ENCODE measurements at places on chromosomes 7 and 10.

GRCh38 chr7:107471292-107472070 is 1.6 kb downstream of the GPR22 start:
- DNase-seq = no peak

DNA sequence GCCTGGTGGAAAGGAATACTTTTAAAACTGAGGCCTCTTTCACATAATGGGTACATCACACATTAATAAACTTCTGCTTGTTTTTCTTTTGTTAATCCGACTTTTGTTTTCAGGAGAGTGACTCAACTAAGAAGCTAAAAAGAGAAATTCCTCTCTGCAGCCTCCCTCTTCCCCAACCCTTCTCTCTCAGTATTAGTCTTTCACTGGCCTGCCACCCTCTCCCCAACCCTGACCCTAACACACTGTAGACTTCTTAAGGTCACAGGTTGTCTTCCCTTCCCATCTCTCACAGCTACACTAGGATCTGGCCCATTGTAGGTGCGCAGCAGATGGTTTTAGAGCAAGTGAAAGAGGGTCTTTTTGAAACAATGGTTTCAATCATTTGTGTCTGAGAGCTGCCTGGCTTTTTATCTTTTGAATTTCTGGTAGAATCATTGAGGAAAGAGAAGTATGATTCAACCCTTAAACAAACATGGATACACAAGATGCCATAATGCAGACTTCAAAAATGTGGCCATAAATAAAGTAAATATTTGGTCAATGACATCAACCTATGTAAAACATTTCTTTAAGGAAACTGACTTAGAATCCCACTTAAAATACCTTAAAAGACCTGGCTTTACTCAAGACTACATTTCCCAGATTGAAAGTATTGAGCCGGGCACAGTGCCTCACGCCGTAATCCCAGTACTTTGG is 17.9 kb upstream of the FFAR4 start:
- DNase-seq = no peak

- DNase-seq = no peak
Observed at GRCh38 chr7:151109094-151110048, 23.1 kb downstream of the AGAP3 start.

- no peak for DNase-seq
Observed at GRCh38 chr10:118501637-118502440, 93.6 kb downstream of the PRLHR start.

- no peak for DNase-seq
Observed at GRCh38 chr7:129150199-129150996, 5.9 kb downstream of the TSPAN33 start.

Measured in NCI-H524 (cell line).